ENCODE measurements at places on chromosomes 13 and 19.

GRCh38 chr19:42250666-42251531 lies 4.0 kb downstream of the ERF start:
- DNase-seq: no peak

DNA sequence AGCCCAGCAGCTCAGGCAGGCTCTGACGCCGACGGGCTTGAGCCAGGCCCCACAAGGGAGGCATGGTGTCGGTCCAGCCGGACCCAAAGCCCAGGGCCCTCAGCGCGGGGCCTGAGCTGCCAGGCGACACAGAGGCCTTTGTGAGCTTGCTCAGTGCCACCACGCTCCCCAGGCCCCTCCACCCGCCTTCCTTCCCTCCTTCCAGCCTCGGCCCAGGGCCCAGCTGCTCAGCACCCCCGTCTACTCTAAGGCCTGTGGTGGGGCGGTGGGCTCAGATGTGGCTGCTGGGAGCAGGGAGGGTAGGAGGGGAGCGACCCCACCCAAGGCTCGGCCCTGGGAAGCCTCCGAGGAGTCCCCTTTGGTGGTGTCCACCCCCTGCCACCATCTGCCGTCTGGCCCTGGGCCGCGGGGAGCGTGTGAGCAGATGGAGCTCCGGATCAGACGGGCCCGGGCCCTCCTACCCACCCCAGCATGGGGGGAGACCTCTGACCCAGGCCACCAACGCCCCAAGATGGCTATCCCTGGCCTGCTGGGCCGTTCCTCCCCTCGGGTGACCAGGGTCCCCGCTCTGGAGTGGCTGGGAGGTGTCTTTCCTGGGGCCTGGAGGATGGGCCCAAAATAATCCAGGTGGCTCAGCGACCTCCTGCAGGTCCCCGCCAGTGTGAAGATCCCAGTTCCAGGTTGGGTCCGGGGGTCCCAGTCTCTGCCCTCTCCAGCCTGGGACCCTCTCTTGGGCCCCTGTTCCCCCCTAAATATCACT lies 7.8 kb downstream of the ZBTB7A start:
- no peak for DNase-seq

DNA sequence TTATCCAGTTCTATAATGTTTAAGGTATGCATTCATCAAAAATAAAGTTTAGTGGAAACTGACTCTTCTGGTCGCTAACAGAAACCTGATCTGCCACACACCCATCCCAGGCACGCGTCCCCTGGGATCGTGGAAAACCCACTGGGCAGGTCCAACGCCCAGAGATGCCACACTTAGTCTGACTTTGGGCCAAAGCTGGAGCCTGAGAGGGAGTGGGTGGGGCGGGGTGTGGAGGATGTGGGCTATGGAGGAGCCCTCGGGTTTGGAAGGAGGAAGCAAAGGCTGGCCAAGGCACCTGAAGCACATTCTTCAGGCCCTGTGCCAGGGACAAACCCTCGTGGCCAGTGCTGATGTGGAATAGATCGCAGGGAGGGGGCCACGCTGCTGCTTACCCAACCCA lies 2.5 kb downstream of the IGFL1 start:
- DNase-seq: no peak

GRCh38 chr13:77827332-77827731 lies 91.3 kb downstream of the EDNRB start:
- no peak for DNase-seq

GRCh38 chr19:8561075-8561764 lies 16.0 kb downstream of the MYO1F start:
- DNase-seq: no peak

DNA sequence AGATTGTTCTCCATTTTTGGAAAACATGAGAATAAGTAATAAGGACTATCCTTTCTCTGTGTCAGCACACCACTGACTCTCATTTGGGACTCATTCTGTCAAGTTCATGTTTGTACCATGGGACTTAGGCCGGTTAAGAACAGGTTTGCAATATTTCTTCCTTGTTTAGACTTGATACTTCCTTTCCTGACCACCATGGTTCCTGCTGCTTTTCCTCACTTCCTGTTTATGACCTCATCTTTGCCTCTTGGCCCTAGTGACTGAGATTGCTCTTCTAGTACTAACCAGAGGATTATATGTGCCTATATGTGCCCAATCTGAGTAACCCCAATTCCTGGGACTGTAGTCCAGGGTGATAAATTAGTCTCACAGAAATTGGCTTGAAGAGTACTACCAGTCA lies 32.5 kb upstream of the NDFIP2 start:
- DNase-seq: no peak

GRCh38 chr13:59043016-59043415 lies 1120.7 kb downstream of the DIAPH3 start:
- DNase-seq: no peak

DNA sequence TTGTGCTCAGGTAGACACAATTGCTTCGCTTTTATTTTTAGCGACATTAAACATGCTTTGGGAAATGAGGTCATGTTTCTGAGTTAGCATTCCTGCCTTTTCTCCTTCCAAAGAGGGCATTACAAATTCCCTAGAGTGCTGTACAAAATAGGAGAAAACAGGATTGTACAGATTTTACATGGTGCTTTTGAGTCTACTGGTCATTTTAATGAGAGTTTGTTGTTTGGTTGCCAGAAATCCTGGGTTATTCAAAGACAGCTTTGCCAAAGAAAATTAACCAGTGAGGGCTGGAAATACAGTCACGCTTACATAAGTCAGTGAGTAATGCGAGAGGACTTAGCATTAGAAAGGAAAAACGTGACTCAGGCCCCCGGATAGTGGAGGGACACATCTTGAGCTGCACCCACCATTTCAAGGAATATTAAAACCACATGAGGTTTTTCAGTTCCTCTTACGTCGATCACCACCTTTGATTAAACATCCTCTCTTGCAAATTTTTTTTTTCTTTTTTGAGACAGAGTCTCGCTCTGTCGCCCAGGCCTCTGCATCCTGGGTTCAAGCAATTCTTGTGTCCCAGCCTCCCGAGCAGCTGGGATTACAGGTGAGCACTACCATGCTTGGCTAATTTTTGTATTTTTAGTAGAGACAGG lies 55.4 kb downstream of the SACS start:
- peak; percentile 100 for DNase-seq

DNA sequence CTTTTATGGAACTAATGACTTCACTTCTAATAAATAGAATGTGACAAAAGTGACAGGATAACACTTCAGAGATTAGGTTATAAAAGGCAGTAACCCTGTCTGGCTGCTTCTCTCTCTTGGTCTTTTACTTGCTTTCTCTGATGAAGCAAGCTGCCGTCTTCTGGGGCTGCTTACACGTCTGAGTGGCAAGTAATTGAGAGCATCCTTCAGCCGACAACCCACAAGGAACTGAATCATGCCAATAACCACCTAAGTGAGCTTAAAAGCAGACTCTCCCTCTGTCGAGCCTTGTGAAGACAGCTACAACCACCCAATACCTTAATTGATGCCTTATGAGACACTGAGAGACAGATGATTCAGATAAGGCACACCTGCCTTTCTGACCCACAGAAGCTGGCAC lies 1091.2 kb downstream of the SLITRK1 start:
- DNase-seq: no peak

GRCh38 chr19:41646589-41647204 lies 19.8 kb upstream of the CEACAM4 start:
- no peak for DNase-seq

DNA sequence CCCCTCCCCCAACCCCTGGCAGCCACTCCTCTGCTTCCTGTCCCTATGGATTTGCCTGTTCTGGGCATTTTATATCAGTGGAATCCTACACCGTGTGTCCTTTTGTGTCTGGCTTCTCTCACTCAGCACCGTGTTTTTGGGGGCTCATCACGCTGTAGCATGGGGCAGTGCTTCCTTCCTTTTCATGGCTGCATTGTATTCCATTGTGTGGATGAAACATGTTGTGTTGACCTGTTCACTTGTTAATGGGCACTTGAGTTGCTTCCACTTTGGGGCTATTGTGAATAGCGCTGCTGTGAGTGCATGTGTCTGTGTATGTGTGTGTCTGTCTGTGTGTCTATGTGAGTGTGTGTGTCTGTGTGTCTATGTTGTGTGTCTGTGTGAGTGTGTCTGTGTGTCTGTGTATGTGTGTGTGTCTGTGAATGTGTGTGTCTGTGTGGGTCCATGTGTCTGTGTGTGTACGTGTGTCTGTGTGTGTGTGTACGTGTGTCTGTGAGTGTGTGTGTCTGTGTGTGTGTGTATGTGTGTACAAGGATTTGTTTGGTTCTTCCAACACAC lies 57.2 kb downstream of the AP1M1 start:
- no peak for DNase-seq

DNA sequence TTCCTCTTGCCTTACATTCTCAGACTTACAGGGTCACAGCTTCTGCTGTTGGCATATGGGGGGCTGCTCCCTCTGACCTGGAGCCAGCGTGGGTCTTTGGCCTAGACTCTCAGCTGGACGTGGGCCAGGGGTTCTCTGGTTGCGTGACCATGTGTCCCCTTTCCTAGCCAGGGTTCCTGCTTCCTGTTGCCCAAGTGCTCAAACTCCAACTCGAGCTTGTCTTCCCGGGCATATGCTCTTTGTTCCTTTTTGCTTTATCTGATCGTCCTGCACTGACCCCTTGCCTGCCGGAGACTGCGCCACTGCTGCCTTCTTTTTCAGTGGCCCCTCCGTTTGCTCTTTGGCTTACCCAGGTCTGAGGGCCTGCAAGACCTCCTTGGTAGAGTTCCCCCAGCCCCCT lies 25.3 kb upstream of the GPR183 start:
- DNase-seq: no peak

DNA sequence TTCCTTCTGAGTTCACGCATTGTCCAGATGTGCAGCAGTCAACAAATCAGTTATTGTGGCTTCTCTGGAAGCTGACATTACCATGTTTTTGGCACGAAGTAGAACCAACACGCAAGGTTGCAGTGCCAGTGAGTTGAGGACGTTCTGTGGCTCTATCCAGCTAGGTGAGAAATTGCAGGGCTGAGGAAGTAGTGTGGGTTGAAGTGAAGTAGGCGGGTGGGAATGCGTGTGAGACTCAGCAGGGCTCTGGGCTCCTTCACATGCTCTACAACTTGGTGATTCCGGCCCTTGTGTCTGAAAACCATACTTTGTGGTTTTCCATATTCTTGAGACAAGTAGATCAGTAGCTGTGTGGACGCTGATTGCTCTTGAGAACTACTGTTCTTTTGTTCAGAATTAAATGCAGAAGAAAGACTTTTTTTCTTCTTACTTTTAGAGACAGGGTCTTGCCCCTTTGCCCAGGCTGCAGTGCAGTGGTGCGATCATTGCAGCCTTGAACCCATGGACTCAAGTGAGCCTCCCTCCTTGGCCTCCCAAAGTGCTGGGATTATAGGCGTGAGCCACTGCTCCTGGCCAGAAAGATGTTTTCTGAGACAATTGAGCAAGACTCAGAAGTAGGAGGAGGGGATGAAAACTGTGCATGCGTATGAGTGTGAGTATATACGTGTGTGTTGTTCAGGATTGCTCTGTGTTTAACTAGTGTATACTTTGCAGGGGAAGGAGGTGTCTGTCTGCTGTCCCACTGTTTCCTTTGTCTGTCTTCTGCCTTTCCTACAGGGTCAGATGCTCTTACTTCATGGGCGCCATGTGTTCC lies 46.2 kb downstream of the GATAD2A start:
- DNase-seq: no peak

- DNase-seq: no peak
Observed at GRCh38 chr13:72617951-72618350, 109.5 kb downstream of the MZT1 start.

DNA sequence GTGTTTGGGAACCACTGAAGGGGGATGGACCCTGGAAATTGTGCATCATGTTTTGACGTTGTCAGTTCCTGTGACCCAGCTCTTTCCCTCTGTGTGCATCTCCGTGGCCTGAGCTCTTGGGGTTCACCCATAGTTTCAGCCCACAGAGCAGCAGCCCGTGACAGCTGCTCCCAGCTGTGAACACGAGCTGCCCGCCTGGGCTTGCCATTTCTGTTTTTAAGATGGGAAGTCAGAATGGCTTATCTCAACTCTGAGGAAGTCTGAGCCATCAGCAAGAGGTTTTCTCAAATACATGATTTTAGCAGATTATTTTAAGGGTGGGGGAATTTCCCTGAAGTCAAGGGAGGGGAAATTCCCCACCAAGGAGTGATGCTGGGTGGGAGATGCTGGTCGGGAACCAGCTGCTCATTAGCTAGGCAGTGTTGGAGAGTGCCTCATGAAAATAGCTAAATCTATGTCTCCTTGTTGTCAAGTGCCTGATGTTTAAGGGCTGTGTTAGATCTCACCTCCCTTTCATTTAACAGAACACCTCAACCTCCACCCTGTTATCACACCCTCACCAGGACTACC lies 34.8 kb upstream of the C1QTNF9 start:
- DNase-seq: no peak

- DNase-seq: no peak
Observed at GRCh38 chr13:33079960-33080359, 63.7 kb downstream of the KL start.

- no peak for DNase-seq
Observed at GRCh38 chr19:19157808-19158207, 12.3 kb downstream of the MEF2B start.

- DNase-seq: peak; percentile 9
Observed at GRCh38 chr19:50555450-50556281, 12.6 kb downstream of the LRRC4B start.

DNA sequence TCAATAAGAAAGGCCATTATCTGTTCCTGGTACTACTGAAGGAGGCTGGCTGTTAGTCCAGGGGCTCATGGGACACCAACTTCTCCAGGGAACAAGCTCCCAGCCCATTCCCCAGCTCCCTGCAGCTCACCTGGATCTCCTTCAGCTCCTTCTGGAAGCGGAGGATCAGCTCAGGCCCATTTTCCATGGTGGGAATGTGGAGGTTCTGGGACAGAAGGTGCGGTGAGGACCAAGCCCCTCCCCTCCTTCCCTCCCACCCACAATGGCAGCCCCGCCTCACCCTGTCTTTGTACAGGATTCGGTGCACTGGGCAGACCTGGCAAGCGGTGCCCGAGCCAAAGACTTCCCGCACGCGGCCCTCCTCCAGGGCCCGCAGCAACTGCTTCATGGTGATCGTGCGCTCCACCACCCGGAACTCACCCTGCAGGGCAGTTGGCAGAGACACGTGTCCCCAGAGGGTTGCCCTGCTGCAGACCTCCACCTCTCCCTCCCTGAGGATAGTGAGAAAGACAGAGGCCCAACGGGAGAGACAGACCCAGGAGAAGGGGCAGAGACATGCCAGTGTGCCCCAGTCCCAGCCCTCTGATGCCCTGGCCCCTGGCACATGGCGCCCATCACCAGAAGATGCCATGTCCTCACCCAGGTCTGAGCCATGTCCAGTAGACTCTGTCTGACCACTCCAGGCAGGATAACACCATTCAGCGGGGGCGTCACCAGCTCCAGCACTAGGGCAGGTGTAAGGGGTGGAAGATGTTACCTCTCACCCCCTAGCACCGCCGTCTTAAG lies 14.3 kb downstream of the BCAT2 start:
- no peak for DNase-seq

GRCh38 chr19:6822311-6822670 lies 49.8 kb downstream of the VAV1 start:
- DNase-seq: no peak

- no peak for DNase-seq
Observed at GRCh38 chr13:94088742-94089141, 390.7 kb downstream of the DCT start.

DNA sequence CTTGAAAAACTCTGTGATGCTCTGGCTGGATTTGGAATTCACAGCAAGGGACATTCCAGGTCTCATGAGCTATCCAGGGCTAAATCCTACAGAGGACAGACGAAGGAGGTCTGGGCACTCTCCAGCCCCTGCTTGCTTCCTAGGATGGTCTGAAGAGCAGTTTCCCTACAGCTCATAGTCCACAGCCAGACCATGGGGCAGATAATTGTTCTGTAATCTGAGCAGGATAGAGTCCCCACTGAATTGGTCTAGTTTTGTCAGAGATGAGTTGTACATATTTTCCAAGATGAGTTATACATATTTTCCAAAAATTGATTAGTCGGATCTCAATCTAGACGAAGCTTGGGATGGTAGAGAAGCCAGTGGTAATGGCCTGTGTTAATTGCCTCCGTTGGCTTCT lies 75.6 kb downstream of the C13orf42 start:
- DNase-seq: no peak

Measured in fibroblast of skin of right quadriceps (primary cell).